Activated CD8-positive, alpha-beta memory T cell treated with anti-CD3 and anti-CD28 coated beads, Interleukin-2, amount 10 ng/mL, durations not matched to agents 7 days and 5 days (primary cell): ENCODE measurements at places on chromosomes 13 and 19.
A peak's percentile ranks its signal among the peaks of the same experiment; 100 is the strongest.

DNA sequence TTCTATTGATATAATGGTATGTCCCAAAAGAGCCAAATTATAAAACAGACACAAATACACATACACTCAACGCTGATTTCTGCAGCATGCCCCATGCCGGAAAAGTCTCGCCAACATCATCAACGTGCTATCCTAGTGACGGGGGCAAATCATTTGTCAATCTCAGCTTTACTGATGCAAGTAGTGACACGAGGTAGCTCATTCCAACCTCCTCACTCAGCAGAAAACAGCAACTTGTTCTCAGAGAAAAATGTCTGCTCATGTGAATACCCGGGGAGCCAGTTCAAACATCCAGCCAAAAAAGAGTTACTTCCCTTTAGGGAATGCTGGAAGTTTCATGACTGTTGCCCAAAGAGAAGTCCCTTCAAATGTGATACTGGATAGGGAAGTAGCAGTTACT lies 46.3 kb downstream of the SOX21 start:
- no peak for DNase-seq
- peaks cover 9% of the 10 kb centered on the region for H3K4me1 ChIP-seq
- H3K27me3 ChIP-seq: peaks cover 29% of the 10 kb centered on the region

DNA sequence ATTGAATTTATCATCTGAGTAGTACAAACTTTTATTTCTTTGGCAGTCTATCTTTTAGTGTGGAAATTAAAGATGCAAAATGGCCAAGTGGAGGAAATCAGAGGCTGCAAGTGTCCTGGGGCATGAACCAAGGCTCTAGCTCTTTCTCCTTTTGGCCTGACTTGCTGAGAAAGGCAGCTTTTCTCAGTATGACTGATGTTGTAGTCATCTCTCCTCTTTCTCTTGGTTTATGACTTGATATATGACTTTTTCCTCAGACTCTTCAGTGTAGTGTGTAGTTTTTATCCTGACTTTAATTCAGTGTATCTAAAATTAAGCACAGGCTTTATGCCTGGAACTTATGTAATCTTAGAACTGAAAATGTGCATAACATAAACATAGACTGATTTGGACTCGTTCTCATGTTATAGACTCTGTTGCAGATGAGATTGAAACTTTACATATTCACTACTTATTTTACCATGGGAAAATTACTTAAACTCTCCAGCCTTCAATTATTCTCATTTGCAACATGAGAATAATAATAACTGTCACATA lies 65.7 kb downstream of the SLITRK5 start:
- DNase-seq: no peak
- no peaks in the 10 kb centered on the region for H3K4me1 ChIP-seq
- H3K4me3 ChIP-seq: no peak overlapping the region
- H3K27me3 ChIP-seq: no peaks in the 10 kb centered on the region

DNA sequence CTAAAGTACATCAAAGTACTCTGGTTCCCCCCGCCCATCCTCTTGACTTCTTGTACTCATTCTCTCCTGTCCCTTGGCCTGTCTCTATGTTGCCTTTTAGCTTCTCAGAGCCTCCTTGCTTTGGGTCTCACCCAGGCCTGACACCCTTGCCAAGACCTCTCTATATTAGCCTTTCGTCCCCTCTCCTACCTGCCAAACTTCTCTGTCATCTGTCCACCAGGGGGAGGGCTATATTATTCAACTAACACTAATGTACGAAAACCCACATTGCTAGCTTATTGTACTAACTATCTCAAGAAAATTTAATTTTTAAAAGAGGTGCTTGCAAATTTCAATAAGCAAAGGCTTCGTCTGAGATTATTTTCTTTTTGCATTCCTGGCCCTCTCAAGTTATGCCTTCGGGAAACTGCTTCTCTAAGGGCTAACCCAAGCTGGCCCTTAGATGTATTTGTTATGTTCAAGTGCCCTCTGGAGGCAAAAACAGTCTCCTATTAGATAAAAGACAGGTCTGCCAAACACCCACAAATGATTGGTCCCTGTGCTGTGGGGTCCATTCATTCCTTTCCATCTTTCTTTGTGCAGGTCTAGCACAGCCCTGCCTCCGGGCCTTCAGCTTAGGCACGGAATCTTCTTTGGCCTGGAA lies 6.3 kb upstream of the MRPS31 start:
- H3K36me3 ChIP-seq: no peaks in the 10 kb centered on the region
- H3K27ac ChIP-seq: peak overlapping the region; percentile 100
- peak; percentile 69 for DNase-seq

- peaks cover 10% of the 10 kb centered on the region for H3K36me3 ChIP-seq
- H3K27ac ChIP-seq: no peak overlapping the region
- H3K4me3 ChIP-seq: no peak overlapping the region
- no peak for DNase-seq
Observed at GRCh38 chr13:73822668-73823592, 311.3 kb downstream of the KLF12 start.

- H3K36me3 ChIP-seq: peaks cover 1% of the 10 kb centered on the region
- no peak for DNase-seq
- peaks cover 1% of the 10 kb centered on the region for H3K27me3 ChIP-seq
- no peaks in the 10 kb centered on the region for H3K4me1 ChIP-seq
- H3K27ac ChIP-seq: no peak overlapping the region
- no peak overlapping the region for H3K4me3 ChIP-seq
Observed at GRCh38 chr13:72700509-72700908, 26.9 kb downstream of the MZT1 start.

DNA sequence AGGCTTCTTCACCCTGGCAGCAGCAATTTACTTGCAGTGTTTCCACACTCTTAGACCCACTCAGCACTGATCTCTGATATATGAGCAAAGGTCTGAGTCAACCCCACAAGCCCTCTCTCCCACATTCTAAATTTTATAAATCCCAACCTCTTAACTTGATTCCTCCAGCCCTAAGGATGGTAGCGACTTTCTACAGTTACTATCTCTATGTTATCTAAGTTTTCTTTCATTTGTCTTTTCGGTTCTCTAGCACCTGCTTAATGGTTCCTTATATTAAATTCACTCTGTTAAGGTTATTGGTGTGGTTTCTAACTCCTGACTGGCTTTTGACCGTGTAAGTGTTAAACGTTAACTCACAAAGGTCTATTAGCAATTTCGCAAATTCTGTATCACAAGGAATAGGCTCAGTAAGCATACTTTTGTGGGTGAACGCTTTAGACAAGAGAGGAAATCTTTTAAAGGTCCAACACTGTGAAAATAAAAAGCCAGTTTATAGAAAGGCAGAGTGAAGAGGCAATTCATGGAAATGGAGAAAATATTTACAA lies 99.3 kb downstream of the DLEU7 start:
- peaks cover 5% of the 10 kb centered on the region for H3K27me3 ChIP-seq
- H3K36me3 ChIP-seq: peaks cover 4% of the 10 kb centered on the region
- no peak overlapping the region for H3K4me3 ChIP-seq
- peaks cover 10% of the 10 kb centered on the region for H3K4me1 ChIP-seq
- H3K27ac ChIP-seq: no peak overlapping the region
- DNase-seq: no peak

DNA sequence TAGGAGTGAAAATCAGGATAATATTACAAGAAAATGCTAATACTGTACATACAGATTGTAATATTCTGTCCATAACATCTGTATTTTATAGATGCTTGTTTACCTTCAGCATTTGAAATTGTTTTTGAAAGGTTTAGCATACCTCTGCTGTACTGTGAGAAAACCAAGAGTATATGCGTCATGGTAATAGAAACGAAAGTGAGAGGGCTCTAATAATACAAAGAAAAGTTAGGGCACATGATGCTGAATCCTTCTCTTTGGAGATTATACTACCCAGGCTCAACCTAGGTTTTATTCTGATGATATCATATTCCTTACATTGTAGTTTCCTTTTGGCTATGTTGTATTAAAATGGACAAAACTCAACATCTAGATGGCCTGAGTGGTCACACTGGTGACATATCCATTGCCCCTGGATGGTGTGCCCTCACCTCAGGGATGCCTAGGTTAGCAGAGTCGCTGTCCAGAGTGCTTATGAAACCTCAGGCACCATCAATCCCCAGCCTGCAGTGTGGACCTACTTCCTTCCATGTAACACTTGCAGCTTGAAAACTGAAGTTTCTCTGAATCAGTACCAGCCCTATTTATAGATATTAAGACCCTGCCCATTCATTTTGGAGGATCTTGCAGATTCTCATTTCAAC lies 253.7 kb downstream of the KCTD12 start:
- no peak overlapping the region for H3K27ac ChIP-seq
- H3K36me3 ChIP-seq: no peaks in the 10 kb centered on the region
- DNase-seq: no peak

GRCh38 chr19:17686592-17687024 lies 1.5 kb downstream of the UNC13A start:
- no peak for DNase-seq
- H3K27ac ChIP-seq: no peak overlapping the region
- H3K4me1 ChIP-seq: peaks cover 6% of the 10 kb centered on the region
- no peak overlapping the region for H3K4me3 ChIP-seq

- no peak for DNase-seq
- H3K36me3 ChIP-seq: peaks cover 4% of the 10 kb centered on the region
- H3K27me3 ChIP-seq: peaks cover 10% of the 10 kb centered on the region
- no peak overlapping the region for H3K4me3 ChIP-seq
- peaks cover 25% of the 10 kb centered on the region for H3K4me1 ChIP-seq
Observed at GRCh38 chr13:21481359-21481758, 22.3 kb upstream of the ZDHHC20 start.

- peaks cover 2% of the 10 kb centered on the region for H3K36me3 ChIP-seq
- no peak overlapping the region for H3K27ac ChIP-seq
- no peaks in the 10 kb centered on the region for H3K27me3 ChIP-seq
- no peak for DNase-seq
- no peak overlapping the region for H3K4me3 ChIP-seq
Observed at GRCh38 chr13:49436890-49437289, 7.0 kb downstream of the CAB39L start.

DNA sequence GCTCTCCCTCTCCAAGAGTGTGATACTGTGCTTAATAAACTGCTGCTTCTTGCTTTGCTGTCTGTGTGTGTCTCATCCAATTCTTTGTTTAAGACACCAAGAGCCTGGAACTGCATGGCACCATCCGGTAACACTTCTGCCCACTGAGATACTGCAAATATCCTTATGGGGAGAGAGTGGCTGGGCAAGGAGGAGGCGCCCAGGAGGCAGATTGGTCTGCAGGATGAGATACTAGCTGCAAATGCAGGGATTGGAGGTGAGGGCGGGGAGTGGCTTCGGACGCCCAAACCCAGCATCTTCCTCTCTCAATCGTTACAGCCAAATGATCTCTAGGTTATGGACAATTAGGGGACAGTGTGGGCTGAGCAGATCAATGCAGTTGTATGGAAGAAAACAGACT lies 1.7 kb upstream of the SIGLEC7 start:
- H3K36me3 ChIP-seq: no peaks in the 10 kb centered on the region
- H3K4me1 ChIP-seq: peaks cover 4% of the 10 kb centered on the region
- no peak for DNase-seq
- H3K27ac ChIP-seq: no peak overlapping the region

GRCh38 chr19:46762245-46762890 lies 16.1 kb upstream of the STRN4 start:
- H3K27ac ChIP-seq: no peak overlapping the region
- H3K4me3 ChIP-seq: no peak overlapping the region

DNA sequence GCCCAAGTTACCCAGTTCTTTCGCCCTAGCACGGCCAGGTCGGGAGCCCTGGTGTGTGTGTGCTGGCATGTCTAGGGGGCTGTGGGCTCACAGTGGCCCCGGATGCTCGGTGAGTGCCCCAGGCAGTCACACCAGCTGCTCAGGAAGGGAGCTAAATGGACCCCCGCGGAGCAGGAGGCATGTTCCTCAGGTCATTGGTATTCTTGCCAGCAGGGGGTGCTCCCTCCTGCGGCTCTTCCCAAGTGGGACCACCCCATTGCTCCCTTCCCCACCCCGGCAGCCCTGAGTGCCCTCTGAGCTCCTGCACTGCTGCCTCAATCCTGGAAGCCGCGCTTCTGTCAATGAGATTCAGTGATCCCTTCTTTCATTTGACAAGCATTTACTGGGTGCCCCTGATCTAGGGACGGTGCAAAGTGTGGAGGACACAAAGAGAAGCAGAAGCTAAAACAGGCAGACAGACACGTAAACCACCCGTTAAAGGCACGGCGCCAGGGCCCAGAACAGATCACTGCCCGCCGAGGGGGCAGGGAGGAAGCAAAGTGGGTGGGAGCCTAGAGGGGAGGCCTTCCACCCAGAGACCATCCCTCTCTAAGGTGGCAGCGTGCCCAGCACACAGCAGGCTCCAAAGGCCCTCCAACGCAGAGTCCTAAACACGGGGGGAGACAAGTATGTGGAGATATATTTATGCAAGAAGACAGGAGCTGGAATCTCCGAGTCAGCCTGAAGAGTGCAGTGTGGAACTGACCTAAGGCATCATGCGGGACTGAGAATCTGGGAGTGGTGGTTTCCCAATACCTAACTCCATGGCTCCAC lies 5.2 kb upstream of the ADPRHL1 start:
- DNase-seq: no peak
- H3K36me3 ChIP-seq: peaks cover 12% of the 10 kb centered on the region
- H3K4me1 ChIP-seq: no peaks in the 10 kb centered on the region
- H3K4me3 ChIP-seq: no peak overlapping the region

DNA sequence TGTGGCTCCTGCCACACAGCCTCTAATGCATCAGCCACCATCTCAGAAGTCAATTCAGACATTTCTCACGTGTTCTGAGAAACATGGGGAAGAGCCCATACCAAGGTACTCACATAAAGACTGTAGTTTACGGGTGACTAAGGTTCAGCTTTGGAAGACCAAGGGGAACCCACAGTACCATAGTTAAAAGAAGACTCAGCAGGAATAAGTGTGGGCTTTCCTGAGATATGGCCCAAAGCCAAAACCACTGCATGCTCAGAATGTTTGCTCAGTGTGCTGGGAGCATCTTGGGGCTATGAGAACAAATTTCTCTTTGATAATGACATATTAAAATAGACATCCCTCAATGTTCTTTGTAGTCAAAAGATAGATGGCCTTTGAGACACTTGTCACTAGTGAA lies 283.8 kb downstream of the DCT start:
- H3K27ac ChIP-seq: no peak overlapping the region
- no peaks in the 10 kb centered on the region for H3K27me3 ChIP-seq
- no peak for DNase-seq
- no peaks in the 10 kb centered on the region for H3K4me1 ChIP-seq
- no peaks in the 10 kb centered on the region for H3K36me3 ChIP-seq

DNA sequence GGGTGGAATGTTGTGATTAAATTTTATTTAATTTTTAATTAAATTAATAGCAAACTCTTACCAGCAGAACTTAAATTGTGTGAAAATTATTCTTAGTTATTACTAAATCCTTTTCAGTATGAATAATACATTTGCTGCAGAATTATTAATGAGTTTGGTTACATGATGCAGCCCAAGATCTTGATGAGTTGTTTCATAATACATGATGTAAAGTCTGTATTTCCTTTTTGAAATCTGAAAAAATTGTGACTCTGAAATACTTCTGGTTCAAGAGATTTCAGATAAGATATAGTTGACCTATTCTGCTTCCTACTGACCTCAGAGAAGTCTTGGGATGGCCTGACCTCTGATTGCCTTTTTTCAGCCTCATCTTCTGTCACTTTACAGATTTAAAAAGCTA lies 11.1 kb downstream of the SAE1 start:
- peaks cover 38% of the 10 kb centered on the region for H3K36me3 ChIP-seq
- no peak for DNase-seq
- H3K4me1 ChIP-seq: peaks cover 44% of the 10 kb centered on the region
- no peaks in the 10 kb centered on the region for H3K27me3 ChIP-seq
